ENCODE measurements at places on chromosomes 3 and 15.

GRCh38 chr3:195555110-195555509, 12.0 kb upstream of the PPP1R2 start:
- no peak for DNase-seq

GRCh38 chr3:30188713-30189112, 417.7 kb upstream of the TGFBR2 start:
- no peak for DNase-seq

DNA sequence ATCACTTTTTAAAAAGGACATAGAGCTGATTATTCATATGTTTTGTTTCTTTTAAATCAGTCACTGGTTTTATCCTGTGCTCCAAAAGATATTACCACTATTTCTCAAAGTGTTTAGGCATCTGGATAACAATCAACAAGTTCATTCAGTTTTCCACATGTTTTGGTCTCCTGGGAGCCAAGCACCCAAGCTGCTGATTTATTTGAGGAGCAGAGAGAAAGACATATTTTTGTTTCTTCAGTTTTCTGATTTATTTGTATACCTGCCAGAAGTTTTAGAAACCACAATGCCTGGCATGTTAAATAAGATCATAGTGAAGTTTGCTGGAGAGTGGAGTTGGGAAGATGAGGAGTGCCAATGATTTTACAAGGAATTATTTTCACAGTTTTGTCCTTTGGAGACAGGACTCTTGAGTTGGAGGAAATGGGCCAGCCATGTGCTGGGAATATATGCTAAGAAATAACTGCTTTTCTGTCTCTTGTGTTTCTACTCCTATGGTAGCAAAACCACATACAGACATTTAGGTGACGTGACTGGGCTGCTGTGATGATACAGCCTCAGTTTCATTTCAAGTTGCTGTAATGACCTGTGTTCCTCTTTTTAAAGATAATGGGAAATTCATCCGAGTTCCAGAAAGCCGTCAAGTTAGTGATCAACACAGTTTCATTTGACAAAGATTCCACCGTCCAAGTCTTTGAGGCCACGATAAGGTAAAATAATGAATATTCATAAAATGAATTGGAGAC, 11.7 kb downstream of the EDEM1 start:
- peak; percentile 54 for DNase-seq

GRCh38 chr3:98012979-98013378, 22.1 kb downstream of the GABRR3 start:
- DNase-seq: no peak

DNA sequence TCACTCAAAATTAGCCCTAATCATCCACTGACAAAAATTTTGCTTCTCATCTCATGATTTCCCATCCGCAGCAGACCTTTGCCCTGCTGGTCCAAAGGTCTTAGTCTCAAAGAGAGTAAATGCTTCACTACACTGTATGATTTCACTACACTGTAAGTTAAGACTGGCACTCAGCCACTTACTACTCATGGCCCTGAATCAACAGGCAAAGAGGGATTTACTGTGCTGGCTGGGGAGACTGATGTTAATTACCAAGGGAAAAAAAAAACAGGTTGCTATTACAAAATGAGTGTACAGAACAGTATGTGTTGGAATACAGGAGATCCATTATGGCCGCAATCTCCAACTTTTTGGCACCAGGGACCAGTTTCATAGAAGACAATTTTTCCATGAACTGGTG, 214.8 kb downstream of the ZMAT3 start:
- DNase-seq: no peak

DNA sequence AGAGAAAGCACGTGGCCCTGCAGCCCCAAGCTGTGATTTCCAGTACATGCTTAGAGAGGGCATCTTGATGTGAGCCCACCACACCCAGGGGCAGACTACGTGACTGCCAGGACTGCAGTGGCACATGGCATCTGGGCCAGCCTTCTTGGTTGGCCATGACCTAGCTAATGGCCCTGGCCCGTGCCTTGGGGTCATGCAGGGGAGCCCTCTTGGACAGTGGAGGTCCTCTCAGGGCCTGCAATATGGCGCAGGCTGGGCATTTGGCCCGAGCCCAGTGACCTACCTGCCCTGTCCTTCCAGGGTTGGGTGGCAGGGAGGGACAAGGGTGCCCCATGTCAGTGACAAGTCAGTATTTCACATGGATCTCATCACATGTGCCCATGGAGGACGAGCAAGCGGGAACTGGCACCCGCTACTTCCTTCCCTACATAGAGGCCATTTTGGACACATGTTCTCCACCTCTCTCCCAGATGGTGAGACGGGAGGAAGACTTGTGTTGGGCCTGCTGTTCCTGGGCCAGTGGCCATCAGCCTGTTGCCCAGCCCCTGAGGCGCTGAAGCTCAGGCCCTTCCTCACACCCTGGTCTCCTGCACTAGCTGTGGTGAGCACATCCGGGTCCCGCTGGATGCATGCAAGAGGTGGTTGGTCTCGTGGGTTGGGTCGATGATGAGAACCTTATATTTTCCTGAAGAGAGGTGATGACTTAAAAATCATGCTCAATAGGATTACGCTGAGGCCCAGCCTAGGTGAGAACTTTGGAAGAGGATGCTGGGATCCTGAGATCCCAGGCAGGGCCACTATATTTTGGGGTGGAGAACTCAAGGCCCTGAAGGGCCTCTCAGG, 195.6 kb downstream of the UBE3A start:
- no peak for DNase-seq

- DNase-seq: no peak
These were observed 40.3 kb upstream of the SCN5A start for GRCh38 chr3:38689774-38690173.

DNA sequence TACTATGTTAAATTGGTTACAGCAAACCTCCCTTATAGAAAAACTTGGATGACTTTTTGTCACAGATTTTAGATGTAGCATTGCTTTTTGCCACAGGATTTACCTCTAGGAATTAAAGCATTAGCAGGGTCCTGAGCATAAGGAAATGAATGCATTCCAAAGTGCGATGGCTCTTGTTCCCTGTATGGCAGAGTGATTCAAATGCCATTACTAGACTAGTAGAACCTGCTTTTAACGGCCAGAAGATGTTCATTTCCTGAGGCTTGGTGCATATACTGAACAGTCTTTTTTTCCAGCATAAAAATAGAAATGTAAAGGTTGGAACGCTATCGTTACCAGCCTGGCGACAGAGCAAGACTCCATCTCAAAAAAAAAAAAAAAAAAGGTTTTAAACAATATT, 59.4 kb downstream of the WNT5A start:
- no peak for DNase-seq

- no peak for DNase-seq
These were observed 30.0 kb downstream of the RBMS3 start for GRCh38 chr3:29310865-29311264.

DNA sequence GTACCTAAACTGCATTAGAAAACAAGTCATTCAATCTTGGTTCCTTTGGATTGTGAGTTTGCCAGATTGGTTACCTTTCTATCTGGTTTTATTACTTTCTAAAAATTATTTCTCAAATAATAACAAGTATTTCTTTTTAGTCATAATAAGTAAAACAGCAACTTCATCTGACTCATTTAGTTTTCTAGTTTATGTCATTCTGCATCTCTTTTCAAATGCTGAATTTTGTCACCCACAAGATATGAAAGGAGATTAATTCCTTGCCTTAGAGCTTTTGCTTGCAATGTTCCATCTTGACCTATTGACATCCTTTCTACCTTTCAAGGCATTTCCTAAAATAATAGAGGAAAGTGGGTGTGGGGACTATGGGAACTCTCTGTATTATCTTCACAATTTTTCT, 253.6 kb upstream of the PEX5L start:
- peak; percentile 22 for DNase-seq

DNA sequence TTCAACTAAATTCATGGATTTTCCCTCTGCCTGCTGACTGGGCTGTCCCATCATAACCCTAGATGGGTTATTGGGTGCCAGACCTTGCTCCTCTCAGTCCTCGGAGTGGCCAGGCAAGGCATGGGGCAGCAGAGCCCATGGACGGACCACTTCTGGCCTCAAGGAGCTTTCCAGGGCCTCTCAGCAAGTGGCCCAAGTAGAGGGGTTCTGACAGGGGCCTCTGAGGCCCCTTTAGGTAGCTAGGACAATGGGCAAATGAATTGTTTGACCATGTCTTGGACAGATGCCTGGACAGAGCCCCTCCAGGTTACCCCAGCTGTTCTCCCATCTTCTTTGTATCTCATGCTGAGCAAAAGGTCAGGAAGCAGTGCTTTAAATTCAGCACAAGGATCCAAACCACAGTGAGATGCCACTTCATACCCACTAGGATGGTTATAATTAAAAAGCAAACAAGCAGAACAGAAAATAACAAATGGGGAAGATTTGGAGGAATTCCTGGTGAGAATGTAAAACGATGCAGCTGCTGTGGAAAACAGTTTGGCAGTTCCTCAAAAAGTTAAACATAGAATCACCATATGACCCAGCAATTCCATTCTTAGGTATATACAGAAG, 61.6 kb downstream of the SPSB4 start:
- no peak for DNase-seq

- DNase-seq: no peak
These were observed 81.6 kb downstream of the SOX14 start for GRCh38 chr3:137845666-137846065.

GRCh38 chr15:76994971-76995945, at the start of gene PSTPIP1:
Gene PSTPIP1, plus strand, starts transcription at chr15:76995126. Its CDS starts 448 bp downstream, at chr15:76995574.
- DNase-seq: peak; percentile 86

DNA sequence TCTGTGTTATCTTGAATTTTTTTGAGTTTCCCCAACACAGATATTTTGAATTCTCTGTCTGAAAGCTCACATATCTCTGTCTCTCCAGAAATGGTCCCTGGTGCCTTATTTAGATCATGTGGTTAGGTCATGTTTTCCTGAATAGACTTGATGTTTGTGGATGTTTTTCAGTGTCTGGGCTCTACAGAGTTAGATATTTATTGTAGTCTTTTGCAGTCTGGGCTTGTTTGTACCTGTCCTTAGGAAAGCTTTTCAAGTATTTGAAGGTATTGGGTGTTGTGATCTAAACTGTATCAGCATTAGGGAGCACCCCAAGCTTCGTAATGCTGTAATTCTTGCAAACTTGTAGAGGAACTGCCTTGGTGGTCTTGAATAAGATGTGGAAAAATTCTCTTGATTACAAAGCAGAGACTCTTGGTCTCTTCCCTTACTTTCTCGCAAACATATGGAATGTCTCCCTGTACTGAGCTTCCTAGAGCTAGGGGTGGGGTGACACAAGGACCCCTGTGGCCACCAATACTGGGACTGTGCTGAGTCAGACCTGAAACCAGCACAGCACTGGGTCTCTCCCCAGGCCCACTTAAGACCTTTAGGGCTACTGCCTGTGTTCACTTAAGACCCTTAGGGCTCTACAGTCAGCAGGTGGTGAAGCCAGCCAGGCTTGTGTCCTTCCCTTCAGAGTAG, 26.5 kb downstream of the TM4SF18 start:
- DNase-seq: no peak

DNA sequence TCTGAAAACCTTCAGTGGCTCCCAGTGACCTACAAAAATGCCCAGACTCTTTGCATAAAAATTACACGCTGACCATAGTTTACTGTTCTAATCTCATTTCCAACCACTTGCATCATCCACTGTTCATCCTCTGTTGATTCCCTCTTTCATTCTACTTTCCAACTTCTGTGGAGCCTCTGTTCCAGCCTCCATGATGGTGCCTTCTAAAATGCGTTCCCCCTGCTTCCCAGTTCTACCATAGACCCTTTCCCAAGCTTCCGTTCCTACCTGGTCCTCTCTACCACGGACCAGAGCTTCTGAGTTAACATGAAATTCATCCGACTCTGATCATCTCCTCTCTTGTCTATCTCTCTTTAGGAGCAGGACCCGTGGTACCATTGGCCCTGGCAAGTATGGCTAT, 127.0 kb downstream of the THSD4 start:
- DNase-seq: no peak

DNA sequence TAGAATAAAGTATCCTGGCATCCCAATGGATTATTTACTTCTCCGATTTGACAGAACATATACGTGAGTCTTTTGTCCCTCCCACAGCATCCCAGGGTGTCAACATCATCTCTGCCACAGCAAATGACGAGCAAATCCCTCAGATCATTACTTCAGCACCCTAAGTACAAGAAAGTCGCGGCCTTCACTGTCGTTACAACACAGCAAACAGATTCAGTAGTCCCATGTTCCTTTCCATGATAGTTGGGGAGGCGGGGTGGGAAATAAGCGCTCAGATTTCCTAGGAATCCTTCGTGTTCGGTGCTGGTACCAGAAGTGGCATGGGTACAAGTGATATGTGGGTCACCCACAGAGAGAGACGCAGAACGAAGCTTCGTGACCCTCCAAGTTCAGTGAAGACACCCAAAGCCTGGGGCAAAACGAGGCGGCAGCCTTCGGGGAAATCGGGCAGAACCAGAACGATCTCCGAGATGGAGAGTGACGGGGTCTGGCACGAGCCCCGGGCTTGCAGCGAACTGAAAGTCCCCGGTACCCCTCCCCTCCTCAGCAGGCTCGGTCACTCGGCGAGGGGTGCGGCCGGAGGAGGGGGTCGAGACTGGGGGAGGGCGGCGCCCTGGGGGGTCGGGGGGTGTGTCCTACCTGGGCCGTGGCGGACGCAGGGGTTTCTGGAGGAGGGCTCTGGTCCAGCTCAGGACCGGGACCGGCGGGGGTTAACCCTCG, 619 bp downstream of the TTBK2 start:
- DNase-seq: peak; percentile 31

- DNase-seq: no peak
These were observed 34.0 kb upstream of the ZNF639 start for GRCh38 chr3:179288845-179289244.

- peak; percentile 16 for DNase-seq
These were observed 20.9 kb upstream of the MELTF start for GRCh38 chr3:197050511-197050910.

GRCh38 chr3:69410301-69410700, 24.4 kb upstream of the FRMD4B start:
- DNase-seq: peak; percentile 79

- no peak for DNase-seq
These were observed 3.9 kb downstream of the PLA2G4E start for GRCh38 chr15:42016971-42017370.

DNA sequence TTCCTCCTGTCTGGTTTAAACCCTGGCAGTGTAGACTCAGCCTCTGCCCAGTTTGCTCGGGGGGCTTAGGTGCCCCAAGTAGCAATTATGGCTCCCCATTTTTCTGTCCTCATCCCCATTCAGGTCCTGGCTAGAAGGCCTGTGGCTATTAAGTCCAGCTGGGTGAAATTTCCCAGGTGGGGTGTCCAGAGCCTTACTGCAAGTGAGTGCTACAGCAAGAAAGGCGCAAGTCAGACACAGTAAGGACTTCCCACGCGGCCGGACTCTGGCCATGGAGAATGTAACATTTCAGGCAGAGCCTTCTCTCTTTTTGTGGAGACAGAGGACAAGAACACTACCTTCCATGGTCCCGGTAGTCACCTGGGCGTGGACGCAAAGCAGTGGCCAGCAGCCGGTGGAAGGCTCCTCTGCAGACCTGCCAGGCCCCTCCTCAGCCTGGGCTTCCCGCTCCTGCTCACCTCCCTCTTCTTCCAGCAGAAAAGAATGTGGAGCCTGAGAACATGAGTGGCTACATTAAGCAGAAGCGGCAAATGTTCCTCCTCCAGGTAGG, 23.3 kb downstream of the CFAP100 start:
- DNase-seq: no peak

GRCh38 chr3:195009616-195010015, 261.3 kb downstream of the XXYLT1 start:
- no peak for DNase-seq

Measured in activated CD4-positive, alpha-beta T cell treated with anti-CD3 and anti-CD28 coated beads, Interleukin-2, amount 50 U/mL, for 16 hours (primary cell).